Tongue (tissue), 3 donors: ENCODE measurements at places on chromosomes 12 and 14. TPM values are rescaled to one million over a fixed set of nuclear protein-coding genes. Genes with fewer than 3 reads are reported as not detected.

CPM gene
- 26.2 TPM for total RNA-seq

FGD6 gene
- total RNA-seq, result 21.4 TPM

ASCL1 gene
- not detected for total RNA-seq

SUPT16H gene
- total RNA-seq, result 67.5 TPM

RD3L gene
- not detected for total RNA-seq

CTSG gene
- 4.3 TPM for total RNA-seq

TAS2R42 gene
- total RNA-seq, result not detected

LALBA gene
- total RNA-seq, result not detected

LARP4 gene
- total RNA-seq, result 87.3 TPM

SLC25A47 gene
- total RNA-seq, result not detected

DAO gene
- not detected for total RNA-seq

C14orf39 gene
- total RNA-seq, result 1.6 TPM

FAM90A1 gene
- not detected for total RNA-seq

OR11H6 gene
- total RNA-seq, result not detected

CNTN1 gene
- total RNA-seq, result 35.4 TPM

TCL1B gene
- not detected for total RNA-seq

TAS2R46 gene
- 8.4 TPM for total RNA-seq

TMEM52B gene
- total RNA-seq, result not detected

SDS gene
- total RNA-seq, result not detected

LMO3 gene
- 7.2 TPM for total RNA-seq

CMAS gene
- 27.0 TPM for total RNA-seq

PUS7L gene
- 25.8 TPM for total RNA-seq

CDK17 gene
- 88.2 TPM for total RNA-seq

PLBD1 gene
- 16.9 TPM for total RNA-seq

KRT75 gene
- total RNA-seq, result 0.21 TPM

LRRK2 gene
- total RNA-seq, result 25.2 TPM

ISM2 gene
- not detected for total RNA-seq

HECTD4 gene
- 63.0 TPM for total RNA-seq

POTEG gene
- not detected for total RNA-seq

ITPK1 gene
- total RNA-seq, result 15.6 TPM

MYF6 gene
- 164 TPM for total RNA-seq

SERPINA10 gene
- total RNA-seq, result not detected

CLECL1 gene
- 0.41 TPM for total RNA-seq

TPH2 gene
- 0.10 TPM for total RNA-seq

ZNF410 gene
- 62.0 TPM for total RNA-seq

ZCCHC8 gene
- total RNA-seq, result 31.3 TPM

DDN gene
- 2.4 TPM for total RNA-seq

GPX2 gene
- total RNA-seq, result 1.1 TPM

OAS1 gene
- 7.8 TPM for total RNA-seq

SLC7A7 gene
- 14.2 TPM for total RNA-seq

SIX6 gene
- total RNA-seq, result not detected

NOXRED1 gene
- not detected for total RNA-seq

NFE2 gene
- 4.3 TPM for total RNA-seq
